ENCODE measurements at places on chromosomes 4 and X. TPM values are rescaled to one million over a fixed set of nuclear protein-coding genes. Genes with fewer than 3 reads are reported as not detected.

GRCh38 chr4:75995727-75996126 lies 5.0 kb upstream of the SDAD1 start:
- DNase-seq, result no peak

DNA sequence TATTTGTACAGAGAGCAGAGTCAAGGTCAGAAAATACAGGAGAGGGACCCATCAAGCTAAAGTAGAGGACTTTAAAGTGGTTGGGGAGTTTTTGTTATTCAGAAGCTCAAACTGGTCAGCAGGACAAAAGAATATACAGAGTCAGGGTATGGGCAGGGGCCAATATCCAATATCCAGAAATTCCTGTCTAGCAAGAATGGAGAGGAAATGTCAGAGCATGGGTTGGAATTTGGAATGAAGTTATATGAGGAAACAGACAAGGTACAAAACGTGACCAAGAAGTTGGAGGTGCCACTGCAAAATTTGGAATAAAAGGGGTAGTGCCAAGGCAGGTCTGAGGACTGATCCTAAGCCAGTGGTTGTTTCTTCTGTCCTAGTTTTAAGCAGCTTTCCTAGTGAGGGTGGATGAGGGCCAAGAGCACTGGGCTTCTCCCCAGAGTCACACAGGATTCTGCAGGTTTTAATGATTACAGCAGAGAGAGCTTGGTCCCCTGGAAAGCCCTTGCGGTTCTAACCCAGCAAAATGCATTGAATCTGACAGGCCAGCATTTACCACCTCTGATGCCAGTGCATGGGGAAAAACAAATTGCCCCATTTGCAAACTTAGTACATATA lies 304.7 kb upstream of the FTHL17 start:
- no peak for DNase-seq

GRCh38 chr4:113404841-113405240 lies 355.4 kb downstream of the ANK2 start:
- DNase-seq, result no peak

DNA sequence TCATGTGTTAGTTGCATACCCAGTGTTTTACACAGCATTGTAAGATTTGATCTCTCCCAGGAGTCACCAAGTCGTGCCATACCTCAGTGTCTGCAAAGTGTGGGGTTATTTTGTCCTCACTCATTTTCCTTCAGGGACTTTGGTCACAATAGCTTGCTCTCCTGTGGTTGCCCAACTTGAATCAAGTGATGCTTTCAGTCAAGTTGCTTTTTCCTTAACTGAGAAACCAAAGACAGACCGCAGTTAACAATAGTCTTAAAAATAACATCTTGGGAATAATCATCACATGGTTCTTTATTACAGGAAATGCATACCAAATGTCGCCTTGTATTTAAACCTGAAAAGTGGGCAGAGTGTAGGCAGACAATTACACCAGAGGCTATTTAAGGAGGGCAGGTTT lies 44.5 kb upstream of the NDP start:
- DNase-seq, result no peak

DNA sequence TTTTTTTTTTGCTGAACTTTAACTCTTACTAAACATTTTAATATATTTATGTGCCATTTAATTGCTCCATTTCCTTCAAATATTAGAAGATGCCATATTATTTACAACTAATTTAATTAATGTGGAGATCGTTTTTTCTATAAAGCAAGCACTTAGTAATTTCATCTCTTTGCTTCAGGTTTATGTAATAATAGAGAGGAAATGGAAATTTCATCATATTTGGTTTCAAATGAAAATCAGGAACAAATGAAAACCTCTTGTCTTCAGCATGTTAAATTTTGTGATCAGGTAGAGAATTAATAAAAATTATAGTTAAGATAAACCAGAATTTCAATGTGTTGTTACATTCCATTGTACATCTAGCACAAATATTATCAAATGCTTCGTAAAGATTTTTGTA lies 120.1 kb downstream of the SYNPO2 start:
- DNase-seq, result no peak

DNA sequence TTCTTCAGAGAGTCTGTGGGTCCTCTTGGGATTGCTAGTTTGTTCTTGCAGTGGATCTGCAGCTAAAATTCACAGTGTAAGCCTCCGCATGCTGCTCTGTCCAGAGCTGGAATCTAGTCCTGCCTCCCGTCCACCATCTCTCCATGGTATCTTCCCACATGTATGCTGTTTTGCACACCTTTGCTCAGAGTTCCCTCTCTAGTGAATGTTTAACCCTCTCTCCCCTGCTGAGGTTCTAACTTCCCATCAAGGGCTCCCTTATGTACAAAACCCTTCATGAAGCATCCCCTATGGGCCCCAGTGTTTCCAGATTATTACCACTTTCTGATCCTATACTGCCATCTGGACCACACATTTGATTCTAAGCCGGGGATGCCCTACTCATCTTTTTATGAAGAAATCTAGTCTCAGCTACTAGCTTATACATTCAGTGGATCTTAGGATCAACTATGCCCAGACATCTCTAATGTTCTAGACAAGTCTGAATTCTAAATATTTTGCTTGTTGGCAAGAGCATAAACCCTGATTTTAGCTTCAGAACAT lies 157.3 kb downstream of the CPEB2 start:
- DNase-seq, result no peak

The GPR34 gene
- total RNA-seq, result 4.7 TPM

- DNase-seq, result no peak
Observed at GRCh38 chr4:158192439-158193158, 17.7 kb upstream of the TMEM144 start.

- DNase-seq, result no peak
Observed at GRCh38 chr4:146793727-146794126, 151.9 kb downstream of the TTC29 start.

GRCh38 chr4:70177090-70177489 lies 18.4 kb upstream of the ODAM start:
- DNase-seq, result no peak

DNA sequence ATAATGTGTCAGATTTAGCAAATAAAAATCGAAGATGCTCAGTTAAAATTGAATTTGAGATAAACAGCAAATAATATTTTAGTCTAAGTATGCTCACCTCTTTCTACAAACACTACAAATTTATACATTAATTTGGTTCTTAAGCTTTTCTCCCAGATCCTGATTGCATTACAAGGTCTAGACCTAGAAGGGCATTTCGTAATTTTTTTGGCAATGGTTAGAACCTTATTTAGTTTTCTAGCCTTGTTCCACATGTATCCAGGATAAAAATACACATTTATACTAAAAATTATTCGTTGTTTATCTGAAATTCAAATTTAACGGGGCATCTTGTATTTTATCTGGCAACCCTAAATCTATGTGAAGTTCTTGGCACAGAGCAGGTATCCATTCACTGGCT lies 2.5 kb upstream of the CDKL5 start:
- DNase-seq, result no peak

GRCh38 chr4:30653291-30653690 lies 66.9 kb upstream of the PCDH7 start:
- no peak for DNase-seq

DNA sequence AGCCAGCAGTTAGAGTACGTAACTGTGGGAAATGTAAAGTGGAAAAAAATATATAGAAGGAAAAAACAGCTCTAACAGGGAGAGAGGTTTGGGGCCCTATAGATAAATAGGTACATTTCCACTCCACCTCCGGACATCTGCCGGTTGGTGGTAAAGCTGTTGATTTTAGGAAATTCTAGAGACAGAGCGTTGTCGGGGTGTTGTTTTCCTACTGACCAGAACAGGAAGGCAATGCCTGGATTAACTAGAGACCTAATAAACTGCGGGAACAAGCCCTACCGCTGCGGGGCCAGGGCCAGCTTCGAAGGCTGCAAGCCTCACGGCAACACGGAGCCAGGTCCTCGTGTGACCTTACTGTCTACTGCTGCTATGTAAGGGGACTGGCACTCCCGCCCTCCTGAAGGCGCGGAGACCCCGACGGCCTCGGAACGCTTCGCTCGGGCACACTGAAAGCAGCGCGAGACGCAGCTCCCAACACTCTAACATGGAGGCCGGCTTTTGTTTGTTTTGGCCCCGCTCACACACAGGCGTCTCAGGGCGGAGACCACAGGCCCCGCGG lies 702 bp upstream of the CDKN2AIP start:
- DNase-seq, result no peak

The ARR3 gene
- not detected for total RNA-seq

GRCh38 chr4:176207839-176208238 lies 12.5 kb upstream of the SPATA4 start:
- DNase-seq, result no peak

DNA sequence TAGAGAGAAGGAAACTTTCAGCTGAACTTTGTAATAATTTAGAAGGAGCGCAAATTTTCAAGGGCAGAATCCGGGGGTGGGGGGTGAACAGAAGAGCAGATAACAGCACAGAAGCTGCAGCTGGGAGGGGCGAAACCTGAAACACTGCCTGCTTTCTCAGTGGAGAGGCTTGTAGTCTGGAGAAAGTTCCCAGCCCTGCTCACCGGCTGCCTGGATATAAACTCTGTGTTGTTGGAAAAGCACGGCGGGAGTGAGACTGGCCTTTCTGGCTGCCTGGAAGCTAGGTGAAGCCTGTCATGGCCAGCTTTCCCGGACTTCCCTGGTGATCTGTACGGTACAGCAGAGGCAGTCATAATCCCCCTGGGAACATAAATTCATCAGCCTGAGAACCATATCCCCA lies 1352.1 kb upstream of the DIAPH2 start:
- no peak for DNase-seq

DNA sequence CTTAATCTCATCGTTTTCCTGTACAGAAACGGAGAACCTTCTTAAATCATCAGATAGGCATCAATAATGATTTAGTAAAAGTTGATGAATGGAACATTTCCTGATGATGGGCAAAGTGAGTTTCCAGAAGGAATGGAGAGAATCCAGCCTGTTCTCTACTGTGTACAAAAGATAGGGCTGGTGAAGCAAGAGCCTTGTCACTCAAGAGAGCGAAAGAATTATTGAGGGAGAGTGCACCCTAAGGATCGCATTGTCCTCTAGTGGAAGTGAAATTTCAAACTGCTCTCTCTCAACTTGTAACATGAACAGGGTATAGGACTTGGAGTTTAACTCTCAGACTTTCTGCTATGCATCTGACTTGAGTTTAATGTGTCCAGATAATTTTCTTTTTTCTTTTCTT lies 69.6 kb downstream of the CDS1 start:
- no peak for DNase-seq

DNA sequence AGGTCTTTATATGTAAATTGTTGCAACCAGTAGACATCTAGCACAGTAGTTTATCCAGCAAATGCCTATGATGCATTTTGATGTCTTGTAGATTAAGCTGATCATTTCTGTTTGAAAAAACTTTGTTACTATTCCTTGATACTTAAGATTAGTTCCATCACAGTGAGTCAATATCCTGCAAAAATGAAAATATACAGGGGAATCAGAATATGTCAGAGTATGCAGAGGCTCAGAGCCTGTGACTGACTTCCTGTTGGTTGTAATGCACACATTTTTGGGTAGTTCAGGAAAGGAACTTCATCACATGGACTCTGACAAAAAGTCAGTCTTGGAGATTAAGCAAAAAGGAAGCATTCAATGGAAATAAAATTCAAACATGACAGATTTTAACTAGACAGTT lies 815.5 kb downstream of the FAT4 start:
- DNase-seq, result no peak

DNA sequence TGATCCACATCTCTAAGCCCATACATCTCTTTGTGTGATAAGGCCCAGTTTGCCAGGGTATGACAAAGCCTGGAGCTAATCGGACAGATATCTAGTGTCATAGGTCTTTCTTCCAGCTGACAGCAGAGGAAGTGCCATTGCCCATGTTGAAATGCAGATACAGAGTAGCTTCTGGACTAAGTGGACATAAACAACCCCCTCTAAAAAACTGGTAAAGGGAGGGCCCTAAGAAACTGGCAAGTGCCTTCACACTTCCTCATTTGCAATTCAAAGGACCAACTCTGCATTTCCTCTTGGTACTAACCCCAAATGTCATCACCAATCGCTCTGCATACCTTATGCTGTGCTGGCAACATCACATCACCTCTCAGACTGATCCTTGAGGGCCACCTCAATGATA lies 20.8 kb downstream of the ARHGEF6 start:
- DNase-seq, result no peak

GRCh38 chrX:47568656-47569295 lies 7.8 kb downstream of the ARAF start:
- no peak for DNase-seq

GRCh38 chrX:16786791-16787735 lies 797 bp downstream of the TXLNG start:
- DNase-seq, result peak; percentile 49

The ZDHHC9 gene
- 63.8 TPM for total RNA-seq

DNA sequence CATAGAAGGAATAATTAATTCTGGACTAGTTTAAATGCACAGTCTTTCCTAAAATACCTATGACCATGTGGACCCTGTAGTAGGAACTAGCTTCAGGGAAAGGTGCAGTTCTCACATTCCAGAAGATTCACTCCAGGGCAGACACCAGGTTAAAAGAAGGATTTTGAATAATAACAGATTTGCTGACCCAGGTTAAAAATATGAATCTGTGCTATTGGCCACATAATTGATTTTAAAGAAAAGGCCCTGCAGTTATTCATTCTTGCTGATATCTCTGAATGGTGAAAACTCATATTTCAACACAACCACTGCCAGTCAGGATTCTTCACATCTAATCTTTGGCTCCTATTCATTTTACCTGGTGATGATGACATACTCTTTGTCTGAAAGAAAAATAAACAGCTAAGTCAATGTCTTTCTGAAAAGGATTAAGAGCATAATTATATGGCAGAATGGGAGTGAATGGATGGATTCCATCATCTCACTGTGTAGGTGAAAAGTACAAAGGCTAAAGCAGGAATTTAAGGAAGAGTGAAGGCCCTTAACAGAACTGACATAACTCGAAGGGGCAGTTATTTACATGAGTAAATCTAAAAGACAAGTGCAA lies 432.8 kb downstream of the PDGFC start:
- DNase-seq, result no peak

GRCh38 chr4:180539284-180539683 lies 1703.9 kb upstream of the TENM3 start:
- no peak for DNase-seq

GRCh38 chr4:152359208-152360044 lies 176.5 kb downstream of the FBXW7 start:
- DNase-seq, result no peak

The GEMIN8 gene
- total RNA-seq, result 10.7 TPM

DNA sequence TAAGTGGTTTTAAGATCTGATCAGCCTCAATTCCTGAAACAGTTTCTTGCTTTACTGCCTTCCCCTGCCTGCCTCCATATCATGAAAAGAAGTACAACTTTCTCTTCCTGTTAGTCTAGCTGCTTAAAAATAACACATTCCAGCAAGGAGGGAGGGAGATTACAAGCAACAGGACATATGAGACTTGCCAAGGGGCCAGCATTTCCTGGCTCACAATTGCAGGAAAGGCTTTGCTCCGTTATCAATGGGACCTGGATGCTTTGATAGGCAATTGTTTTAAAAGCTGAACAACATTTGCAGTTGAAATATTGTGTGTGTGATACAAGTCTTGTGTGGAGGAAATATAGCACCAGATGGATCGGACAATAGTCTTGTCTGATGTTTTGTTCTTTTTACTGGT lies 425.0 kb downstream of the FAT4 start:
- DNase-seq, result no peak
